ENCODE measurements at places on chromosomes 1 and 21.

- DNase-seq: no peak
Measured at GRCh38 chr1:11676386-11677103, 4.4 kb downstream of the MAD2L2 start.

DNA sequence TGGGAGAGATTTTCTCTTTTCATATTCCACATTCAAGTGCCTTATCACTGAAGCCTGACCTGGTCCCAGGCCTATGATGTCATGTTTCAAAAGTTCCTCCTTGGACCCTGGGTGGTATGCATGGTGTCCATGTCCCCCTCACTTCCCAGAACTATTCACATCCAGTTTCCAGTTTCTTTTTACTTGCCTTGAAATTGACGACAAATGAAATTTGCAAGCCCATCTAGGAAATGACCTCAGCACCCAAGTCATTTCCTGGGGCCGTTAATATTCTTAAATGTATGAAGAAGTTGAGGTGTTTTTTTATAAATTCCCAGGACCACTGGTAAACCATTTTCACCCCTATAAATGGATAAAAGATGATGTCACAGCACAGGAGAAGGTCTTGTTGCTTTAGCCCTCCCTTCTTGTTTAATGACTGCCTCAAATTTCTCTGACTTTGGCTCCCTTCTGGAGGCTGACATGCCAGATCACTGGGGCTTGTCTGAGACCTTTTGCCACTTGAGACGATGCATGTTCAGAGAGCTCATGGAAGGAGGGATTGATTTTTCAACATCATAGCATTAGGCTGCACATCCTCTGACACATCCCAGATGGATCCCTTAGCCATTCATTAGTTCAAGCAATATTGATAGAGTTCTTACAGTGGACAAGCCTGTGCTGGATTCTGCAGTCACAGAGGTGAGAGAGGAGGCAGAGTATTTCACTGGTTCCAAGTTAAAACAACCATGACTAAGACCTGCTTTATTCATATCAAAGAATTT lies 221.3 kb downstream of the PLPP3 start:
- no peak for DNase-seq

- no peak for DNase-seq
Measured at GRCh38 chr1:156998840-156999500, 46.6 kb downstream of the ARHGEF11 start.

DNA sequence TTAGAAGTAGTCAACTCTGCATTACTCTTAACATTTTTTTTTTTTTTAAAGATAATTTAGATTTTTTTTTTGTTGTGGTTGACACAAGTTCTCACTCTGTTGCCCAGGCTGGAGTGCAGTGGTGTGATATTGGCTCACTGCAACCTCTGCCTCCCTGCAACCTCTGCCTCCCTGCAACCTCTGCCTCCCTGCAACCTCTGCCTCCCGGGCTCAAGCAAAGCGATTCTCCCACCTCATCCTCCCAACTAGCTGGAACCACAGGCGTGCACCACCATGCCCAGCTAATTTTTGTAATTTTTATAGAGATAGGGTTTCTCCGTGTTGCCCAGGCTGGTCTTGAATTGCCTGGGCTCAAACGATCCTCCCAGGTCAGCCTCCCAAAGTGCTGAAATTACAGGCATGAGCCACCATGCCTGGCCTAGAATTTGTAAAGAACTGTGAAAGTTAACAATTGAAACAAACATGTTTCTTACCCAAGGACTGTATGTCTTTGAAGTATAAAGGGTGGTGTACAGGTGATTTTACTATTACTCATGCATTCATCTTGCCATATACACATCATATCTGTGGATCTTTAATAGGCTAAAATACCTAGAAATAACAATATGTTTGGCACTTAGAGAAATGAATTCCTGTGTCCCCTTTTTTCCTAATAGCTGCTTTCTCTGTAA lies 114.7 kb downstream of the ATP5PO start:
- DNase-seq: no peak

- no peak for DNase-seq
Measured at GRCh38 chr1:226973371-226973897, 33.3 kb downstream of the COQ8A start.

GRCh38 chr1:188700116-188700515 lies 1777.5 kb downstream of the BRINP3 start:
- DNase-seq: no peak

DNA sequence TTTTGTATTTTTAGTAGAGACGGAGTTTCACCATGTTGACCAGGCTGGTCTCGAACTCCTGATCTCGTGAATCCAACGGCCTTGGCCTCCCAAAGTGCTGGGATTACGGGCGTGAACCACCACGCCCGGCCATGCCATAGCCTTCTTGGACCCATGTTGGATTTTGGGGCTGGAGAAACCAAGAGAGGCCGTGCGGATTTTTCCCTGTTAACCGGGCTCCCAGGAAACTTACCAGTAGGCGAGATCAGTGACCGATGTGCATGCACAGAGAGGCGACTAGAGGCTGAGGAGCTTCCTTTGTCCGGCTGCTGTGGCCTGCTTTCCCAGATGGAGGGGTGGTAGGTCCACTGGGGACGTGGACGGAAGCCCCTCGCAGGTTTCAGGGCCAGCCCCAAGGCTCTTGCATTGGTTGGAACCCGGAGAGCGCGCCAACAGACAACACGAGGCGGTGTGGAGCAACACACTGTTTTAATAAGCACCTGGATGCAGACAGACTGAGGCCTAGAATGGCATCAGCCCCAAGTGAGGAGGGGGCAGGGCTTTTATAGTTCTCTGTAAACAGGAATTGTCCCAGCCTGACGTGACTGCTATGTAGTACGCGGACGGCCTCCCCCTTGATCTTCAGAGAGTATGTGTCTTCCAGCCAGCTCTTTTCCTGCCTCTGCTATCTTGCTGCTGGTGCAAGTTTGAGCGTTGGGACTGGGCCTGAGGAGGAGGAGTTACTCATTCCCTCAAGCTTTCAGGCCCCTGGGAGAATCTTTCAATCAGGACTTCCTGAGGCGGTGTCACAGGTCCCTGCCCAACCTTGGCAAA lies at the start of gene ERVH48-1:
TSS of gene ERVH48-1 (minus strand) at position 517 of the 813 bp plus-strand sequence. CDS start 6,624 bp downstream, outside the sequence.
- no peak for DNase-seq

DNA sequence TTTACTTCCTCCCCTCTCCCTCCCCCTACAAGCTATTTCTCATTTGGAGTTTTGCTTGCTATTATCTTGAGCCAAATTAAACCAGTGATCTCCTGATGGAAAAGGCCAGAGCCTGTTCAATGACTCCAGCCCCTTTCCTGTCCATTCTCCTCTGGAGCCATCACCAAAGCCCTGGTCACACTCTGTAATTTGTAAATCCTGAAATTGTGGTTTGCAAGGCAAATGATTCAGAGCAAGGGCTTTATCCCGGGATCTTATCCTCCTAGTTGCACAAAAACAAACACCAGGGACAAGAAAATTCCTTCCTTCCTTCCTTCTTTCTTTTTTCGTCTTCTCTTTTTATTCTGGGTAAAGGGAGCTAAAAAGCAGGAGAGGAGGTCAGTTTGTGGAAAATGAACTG lies 366.1 kb upstream of the ST6GALNAC5 start:
- no peak for DNase-seq

DNA sequence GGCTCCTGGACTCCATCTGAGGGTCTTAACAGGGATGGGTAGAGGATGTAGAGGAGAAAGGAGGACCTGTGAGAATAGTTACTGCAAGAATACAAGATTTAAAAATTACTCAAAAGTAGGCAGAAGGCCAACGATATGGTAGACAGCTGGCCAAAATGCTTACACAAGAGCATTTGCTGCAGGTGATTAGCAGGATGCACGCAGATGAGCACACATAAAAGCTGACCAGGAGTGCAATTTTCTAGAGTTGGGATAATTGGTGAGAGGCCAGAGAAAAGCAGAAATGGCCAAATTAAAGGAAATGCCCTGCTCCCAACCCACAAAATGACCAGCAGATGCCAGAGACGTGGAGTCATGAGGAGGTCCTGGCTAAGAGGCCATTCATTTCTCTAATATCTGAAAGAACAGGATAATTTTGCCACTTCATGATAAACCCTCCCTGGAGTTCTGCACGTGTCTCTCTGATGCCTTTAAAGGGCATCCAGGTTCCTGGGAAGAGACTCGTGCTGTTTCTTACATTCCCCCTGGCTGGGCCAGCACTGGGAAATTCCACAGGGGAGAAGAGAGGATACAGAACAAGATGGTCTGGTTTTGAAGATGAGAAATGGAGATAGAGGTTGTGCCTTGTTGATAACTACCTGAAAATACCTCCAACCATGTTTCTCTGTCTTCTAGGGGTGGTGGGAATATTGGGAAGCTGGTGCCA lies 62.3 kb upstream of the KCNA3 start:
- no peak for DNase-seq

DNA sequence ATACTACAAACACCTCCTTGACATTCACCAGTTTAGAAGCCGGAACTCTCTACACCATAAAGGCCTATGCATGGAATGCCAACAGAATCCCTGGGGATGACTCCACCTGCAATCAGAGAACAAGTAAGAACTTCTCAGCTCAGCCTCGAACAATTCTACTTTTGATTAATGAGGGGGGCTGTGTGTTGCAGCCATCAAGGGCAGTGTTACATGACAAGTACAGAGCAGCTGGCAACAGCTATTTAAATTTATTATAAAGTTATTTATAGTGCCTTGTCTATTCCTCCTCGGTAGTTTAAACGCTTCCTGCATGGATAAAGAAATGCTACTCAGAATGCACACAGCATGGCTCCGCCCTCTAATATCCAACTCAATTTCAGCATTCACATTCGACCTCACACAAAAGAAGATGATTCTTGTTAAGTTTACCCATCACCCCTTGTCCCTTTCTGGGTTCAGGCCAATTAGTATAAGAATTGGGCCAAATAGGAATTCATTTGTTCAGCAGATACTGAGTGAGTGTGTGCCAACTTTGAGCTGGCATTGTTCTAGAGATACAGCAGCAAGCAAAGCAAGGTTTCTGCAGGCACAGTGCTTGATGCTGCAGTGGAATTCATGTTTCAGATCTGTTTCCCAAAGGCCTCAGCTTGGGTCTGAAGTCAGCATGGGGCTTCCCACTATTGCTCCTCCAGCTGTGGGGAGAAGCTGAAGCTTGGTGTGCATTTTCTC lies 6.4 kb downstream of the FNDC7 start:
- DNase-seq: no peak

- no peak for DNase-seq
Measured at GRCh38 chr21:42081931-42082381, 10.8 kb downstream of the UMODL1 start.

DNA sequence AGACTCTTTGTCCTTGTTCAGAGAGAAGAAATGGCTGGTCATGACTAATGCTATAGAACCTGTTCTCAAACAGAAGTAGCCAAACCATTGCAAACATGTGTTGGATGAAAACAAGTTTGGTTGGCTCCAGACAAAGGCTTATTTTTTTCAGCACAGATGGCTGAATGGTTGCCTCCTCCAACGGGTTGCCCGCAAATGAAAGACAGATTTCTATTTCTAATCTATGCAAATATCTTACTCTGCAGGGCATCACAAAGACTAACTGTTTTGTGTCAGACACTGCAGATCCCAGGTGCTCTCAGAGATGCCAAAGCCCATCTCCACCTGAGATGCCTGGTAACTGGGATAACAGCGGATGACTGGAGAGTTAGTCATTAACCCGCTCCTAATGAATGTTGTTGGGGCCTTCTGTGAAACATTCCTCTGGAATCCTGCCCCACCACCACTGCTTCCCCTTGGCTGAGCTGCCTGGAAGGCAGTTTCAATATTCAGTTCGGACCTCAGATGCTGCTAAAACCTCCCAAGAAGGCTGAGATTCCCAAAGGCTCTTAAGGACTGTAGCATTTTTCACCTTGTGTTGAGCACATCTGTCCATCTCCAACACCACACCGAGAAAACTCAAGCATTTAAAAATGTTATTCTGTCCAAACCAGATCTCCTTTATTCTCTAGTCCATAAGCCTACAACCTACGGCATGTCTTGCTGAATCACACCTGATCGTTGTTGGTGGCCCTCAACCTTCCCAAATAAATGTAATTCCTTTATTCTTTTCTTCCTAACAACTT lies 104.4 kb downstream of the PTPN14 start:
- no peak for DNase-seq

- DNase-seq: no peak
Measured at GRCh38 chr1:22105611-22106207, 37.2 kb downstream of the WNT4 start.

DNA sequence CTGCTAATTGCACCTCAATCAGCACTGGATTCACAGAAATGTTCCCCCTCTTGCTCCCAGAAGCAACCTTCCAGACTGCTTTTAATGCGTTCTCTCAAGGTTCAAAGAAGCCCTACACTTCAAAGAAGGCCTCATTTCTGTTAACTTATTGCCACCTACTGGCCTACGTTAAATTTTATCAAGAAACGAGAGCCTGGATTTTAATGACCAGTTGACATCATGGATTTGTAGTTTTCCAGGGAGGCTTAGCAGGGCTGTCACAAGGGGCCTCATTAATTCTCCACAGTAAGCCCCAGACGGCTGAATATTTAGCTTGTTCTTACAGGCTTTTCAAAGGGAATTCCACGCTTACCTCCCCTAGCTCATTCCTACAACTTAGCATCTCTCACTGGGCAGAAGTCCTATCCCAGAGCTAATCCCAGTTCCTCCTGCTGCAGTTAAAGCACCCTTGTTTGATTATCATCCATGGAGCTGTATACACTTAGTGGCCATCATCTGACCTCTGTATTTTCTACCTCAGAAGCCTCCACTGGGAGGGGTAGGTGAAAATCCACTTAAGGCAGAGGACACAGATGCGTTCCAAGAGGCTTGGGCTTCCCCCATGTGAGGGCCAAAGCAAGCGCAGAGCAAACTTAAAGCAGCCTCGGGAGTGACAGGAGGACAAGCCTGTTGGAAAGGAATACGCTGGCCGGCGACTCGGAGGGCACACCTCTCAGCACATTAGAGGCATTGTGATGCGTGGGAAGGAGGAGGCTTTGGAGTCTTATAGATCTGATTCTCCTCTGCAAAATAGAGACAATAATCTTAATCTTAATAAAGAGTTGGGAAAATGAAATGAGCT lies 32.2 kb upstream of the CYP4X1 start:
- no peak for DNase-seq

DNA sequence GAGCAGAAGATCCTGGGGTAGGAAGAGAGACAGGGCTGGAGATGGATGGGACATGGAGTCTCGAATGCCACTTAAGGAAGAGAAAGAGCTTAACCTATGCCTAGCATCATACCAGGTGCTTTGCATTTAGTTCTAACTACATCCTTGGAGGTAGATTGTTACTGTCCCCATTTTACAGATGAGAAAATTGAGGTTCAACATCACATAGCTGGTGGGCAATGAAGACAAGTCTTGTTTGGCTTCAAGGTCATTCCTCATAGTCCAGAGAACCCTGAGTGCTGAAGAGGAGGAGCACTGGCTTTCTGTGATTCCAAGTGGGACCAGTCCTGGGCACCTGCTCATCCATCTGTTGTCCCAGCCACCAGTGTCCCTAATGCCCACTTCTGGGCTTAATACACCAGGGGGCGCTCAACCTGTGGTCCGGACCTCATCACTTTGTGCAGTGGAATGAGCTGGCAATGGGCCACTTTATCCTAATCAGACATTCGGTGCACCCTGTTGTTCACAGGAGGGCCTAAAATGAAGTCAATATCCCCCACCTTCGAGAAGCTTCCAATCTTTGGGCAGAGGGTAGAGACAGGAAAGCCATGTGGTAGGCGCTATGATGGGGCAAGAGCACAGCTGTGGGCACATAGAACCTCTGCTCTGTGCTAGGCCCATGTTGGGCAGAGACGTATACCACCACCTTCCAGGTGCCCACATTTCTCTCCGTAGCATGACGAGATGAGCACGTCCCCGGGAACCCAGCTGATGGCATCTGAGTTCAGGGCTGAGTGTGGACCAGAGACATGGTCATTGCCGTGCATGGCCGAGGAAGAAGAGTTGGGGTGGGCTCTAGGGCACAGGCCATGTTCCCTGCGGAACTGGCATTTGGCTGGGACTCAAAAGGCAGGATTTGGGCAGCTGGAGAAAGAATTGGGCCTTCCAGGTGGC lies 9.2 kb downstream of the RPS6KA1 start:
- peak; percentile 79 for DNase-seq

Measured in activated CD8-positive, alpha-beta memory T cell treated with anti-CD3 and anti-CD28 coated beads, Interleukin-2, amount 50 U/mL, for 48 hours (primary cell).